ENCODE measurements at places on chromosomes 2 and 18. TPM values are rescaled to one million over a fixed set of nuclear protein-coding genes. Genes with fewer than 3 reads are reported as not detected.

The PTH2R gene
- 54.9 TPM for polyA plus RNA-seq

The TPO gene
- polyA plus RNA-seq = 0.06 TPM

The CHRNA1 gene
- 3.4 TPM for polyA plus RNA-seq

The CCDC195 gene
- not detected for polyA plus RNA-seq

The POMC gene
- polyA plus RNA-seq = 13.1 TPM

The SERPINB11 gene
- not detected for polyA plus RNA-seq

The RBM45 gene
- 21.7 TPM for polyA plus RNA-seq

The GPBAR1 gene
- polyA plus RNA-seq = 2.0 TPM

The GPR55 gene
- 0.30 TPM for polyA plus RNA-seq

The RUFY4 gene
- 0.23 TPM for polyA plus RNA-seq

The TNFRSF11A gene
- polyA plus RNA-seq = 2.0 TPM

The VSNL1 gene
- polyA plus RNA-seq = 4.2 TPM

The L3MBTL4 gene
- polyA plus RNA-seq = 6.3 TPM

The ATOH8 gene
- polyA plus RNA-seq = 10.3 TPM

GRCh38 chr2:31233231-31233630, 721 bp upstream of the EHD3 start:
- DNase-seq = no peak

DNA sequence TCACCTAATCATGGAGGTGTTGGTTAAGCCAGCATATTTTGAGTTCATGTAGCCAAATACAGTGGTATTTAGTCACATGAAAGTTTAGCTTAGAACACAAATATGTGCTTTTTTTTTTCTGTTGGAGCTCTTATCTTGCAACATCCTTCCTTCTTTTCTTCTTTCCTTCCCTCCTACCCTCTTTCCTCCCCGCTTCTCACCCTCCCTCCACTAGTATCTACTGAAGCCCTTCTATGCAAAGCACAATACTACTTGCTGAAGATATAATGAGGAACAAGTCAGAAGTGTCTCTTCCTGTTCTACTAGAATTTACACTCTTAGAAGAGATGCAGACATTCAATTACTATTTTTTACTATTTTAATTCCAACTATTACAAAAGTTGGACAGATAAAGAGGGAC, 105.0 kb upstream of the ITGA4 start:
- no peak for DNase-seq

DNA sequence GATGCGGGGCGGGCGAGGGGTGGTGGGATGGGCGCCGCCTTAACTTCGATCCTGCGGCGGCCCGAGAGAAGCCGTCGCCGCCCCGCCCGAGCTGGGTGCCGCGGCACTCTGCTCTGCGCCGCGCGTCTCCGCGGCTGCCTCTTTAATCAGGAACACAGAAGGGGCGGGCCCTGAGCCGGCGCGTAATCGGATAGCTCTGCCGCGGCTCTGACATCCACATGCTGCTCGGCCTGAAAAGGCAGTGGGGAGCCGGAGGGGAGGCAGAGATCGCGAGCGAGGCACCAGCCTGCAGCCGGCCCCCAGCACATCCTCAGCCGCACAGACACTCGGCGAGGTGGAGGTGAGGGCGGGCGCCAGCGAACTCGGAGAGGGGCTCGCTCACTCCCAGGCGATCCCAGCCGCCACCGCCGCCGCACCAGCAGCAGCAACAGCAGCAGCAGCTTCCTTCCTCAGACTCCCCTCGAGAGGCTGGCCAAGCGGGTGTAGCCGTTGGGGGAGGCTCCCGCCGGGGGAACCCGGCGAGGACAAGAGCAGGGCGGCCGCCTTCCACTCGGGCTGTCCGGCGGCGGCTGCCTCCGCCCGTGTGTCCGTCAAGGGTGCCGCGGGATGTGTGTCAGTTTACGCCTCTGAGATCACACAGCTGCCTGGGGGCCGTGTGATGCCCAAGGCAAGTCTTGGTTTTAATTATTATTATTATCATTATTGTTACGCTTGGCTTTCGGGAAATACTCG, at the start of gene NRP2:
Gene NRP2, plus strand, starts transcription at position 263 of the 732 bp plus-strand sequence. CDS start 790 bp downstream, outside the sequence.
- peak; percentile 87 for DNase-seq

DNA sequence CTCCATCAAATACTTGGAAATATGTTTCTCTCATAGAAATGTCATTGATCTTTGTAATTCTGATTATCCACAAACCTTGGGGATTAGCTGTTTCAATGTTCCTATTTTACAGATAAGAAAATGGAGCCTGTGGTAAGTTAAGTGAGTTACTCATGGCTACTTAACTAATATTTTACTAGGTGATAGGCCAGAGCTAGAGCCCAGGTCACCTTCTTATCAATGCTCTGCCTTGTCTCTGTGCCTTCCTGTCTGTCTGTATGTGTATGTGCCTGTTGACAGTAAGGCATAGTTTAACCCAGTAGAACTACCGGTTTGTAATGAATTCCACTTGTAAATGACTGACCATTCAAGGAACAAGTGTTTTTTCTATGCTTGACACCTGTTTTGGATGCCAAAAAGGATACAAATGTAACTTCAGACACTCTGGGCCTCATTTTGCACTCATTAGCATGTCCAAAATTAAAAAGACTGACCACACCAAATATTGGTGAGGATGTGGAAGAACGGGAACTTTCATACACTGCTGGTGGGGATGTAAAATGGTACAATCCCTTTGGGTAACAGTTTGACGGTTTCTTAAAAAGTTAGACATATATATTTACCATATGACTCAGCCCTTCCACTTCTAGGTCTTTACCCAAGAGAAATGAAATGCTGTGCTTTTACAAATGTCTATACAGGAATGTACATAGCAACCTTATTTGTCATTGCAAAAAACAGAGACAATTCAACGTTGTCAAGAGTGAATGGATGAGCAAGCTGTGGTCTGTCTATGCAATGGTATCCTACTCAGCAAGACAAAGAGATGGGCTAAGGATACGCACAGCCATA, 19.6 kb upstream of the IL1A start:
- DNase-seq = no peak

DNA sequence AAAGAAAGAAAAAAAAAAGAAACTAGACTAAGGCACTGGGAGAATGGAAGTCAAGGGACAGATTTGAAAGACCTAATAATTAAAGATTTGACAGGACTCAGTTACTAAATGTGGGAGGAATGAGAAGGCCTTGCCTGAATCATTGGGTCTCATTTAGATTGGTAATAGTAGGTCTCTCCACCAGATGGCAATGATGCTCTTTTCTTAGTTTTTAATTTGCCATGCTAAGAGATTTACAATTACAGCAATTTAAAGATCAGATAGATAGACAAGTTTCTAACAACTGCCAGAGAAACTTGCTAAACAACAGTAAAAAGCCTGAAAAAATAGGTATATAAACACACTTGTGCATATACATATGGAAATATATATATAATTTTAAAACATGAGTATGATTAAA, 153.0 kb downstream of the TMEM247 start:
- DNase-seq = no peak

GRCh38 chr2:27003857-27004256, 28.9 kb upstream of the TMEM214 start:
- no peak for DNase-seq

DNA sequence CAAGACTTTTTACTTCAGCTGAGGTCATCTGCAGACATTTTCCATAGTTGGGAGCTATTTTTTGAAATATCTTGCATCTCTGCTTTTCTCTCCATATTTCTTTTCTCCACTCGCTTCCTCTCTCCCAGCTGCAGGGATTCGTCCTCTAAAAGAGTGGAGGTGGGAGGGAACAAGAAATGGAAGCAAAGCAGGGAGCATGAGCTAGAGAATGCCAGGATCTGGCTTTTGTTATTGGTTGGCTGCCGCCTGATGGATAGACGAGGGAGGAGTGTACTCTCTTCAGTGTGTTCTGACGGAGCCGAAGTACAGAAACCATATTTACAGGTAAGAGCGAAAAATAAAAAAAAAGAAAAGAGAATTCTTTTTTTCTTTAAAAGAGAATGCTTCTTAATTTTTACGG, at the start of gene CSRNP3:
Gene CSRNP3, plus strand, starts transcription at position 282 of the 400 bp plus-strand sequence. CDS start 125,368 bp downstream, outside the sequence.
- DNase-seq = peak; percentile 63

- DNase-seq = no peak
Observed at GRCh38 chr2:152367547-152368390, 32.8 kb downstream of the FMNL2 start.

- no peak for DNase-seq
Observed at GRCh38 chr2:138633049-138633448, 131.5 kb downstream of the SPOPL start.

GRCh38 chr2:177984749-177985148, 87.8 kb downstream of the PDE11A start:
- peak; percentile 38 for DNase-seq

DNA sequence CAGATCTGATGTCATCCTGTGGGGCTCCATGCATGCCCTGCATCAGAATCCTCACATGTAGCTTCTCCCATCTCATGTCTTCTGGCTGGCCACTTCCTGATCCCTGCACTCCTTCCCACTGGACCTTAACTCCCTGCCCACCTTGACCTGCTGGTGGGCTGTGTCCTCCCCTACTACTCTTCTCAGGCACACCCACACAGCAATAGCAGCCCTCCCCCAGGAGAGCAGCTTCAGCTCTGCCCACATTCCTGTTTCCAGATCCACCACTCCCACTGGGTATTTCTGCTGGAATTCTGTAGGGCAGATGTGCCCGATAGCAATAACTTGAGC, 137.0 kb upstream of the HS6ST1 start:
- DNase-seq = no peak

DNA sequence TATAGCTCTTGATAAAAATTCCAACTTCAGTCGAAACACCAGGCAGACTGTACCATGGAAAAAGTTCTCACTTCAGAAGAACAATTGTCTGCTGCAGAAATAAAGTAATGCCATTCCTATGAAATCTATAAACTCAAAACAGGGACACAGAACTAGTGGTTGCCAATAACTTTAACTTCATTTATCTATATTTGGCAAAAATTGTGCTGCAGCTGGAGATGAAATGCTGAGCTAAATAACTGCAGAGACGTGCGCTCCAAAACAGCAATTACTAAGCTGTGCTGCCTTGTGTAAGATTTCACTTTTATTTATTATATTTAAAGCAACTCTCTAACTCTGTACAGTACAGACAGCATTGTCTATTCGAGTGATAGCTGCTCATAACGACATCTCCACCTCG, 540.1 kb upstream of the ID2 start:
- DNase-seq = no peak

- peak; percentile 70 for DNase-seq
Observed at GRCh38 chr2:43634604-43635306, 2.3 kb upstream of the PLEKHH2 start.

DNA sequence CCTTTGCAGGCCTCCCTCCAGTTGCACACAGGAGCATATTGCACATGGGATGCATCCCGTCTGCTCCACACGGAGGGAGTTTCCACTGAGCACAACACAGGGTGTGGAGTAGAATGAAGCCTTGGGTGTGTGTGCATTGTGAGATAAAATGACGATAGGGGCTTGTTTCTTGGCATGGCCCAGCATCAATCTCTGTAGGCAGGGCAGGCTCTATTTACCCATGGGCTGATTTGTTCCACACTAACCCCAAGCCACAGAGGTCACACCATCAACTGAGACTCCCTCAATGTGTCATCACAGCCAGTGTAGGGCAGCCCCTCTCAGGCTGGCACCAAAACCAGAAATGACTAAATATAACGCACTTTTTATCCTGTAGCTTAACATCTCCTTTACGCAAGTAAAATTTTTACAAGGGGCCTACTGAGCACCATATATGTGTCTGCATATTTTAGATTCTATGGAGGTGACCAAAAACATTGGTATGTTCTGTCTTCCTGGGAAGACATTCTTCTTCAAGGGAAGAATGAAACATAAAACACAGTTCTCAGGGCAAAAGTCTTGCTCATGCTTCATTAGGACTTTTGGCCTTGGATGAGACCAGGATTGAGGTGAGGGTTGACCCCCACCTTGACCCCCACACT, 2.7 kb upstream of the GKN1 start:
- no peak for DNase-seq

- no peak for DNase-seq
Observed at GRCh38 chr18:70075906-70076305, 128.2 kb upstream of the CD226 start.

GRCh38 chr2:32706815-32707579, 79.1 kb downstream of the TTC27 start:
- no peak for DNase-seq

GRCh38 chr2:42510608-42511243, 16.9 kb upstream of the KCNG3 start:
- no peak for DNase-seq

GRCh38 chr2:124824441-124824840, 799.4 kb downstream of the CNTNAP5 start:
- no peak for DNase-seq

GRCh38 chr18:67428158-67428557, 88.4 kb downstream of the DSEL start:
- DNase-seq = no peak

DNA sequence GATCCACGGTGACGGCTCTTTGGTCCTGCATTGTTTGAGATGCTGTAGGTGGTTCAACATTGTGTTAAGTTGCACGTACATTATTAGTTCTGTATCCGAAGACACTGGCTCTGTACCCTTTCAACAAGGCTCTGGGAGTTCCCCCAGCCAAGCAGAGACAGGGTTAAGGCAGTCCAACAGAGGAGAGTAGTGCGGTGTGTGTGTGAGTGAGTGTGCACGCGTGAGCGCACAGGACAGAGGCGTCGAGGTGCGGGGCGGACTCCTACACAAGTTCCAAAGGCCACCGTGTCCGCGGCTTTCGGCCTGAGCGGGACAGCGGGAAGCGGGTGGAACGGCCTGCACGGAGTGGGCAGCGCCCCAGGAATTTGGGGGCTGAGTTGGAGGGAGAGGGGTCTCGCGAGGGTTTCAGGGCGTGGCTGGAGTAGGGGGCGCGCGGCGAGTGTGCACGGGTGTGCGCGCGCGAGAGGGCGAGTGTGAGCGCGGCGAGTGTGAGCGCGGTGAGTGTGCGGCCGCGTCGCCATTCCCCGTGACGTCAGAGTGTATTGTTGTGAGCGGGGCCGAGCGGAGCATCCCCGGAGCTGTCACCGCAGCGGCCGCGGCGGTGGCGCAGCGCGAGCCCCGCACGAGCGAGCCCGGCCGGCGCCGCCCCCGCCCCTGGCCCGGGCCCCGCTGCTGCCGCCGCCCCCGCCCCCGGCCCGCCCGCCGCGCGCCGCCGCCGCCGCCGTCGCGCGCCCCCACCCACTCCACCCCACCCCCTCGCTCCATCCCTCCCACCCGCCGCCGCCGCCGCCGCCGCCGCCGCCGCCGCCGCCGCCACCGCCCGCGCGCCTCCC, at the start of gene ASXL3:
Gene ASXL3, plus strand, starts transcription at position 535 of the 833 bp plus-strand sequence. CDS start 413 bp downstream, outside the sequence.
- DNase-seq = peak; percentile 68

DNA sequence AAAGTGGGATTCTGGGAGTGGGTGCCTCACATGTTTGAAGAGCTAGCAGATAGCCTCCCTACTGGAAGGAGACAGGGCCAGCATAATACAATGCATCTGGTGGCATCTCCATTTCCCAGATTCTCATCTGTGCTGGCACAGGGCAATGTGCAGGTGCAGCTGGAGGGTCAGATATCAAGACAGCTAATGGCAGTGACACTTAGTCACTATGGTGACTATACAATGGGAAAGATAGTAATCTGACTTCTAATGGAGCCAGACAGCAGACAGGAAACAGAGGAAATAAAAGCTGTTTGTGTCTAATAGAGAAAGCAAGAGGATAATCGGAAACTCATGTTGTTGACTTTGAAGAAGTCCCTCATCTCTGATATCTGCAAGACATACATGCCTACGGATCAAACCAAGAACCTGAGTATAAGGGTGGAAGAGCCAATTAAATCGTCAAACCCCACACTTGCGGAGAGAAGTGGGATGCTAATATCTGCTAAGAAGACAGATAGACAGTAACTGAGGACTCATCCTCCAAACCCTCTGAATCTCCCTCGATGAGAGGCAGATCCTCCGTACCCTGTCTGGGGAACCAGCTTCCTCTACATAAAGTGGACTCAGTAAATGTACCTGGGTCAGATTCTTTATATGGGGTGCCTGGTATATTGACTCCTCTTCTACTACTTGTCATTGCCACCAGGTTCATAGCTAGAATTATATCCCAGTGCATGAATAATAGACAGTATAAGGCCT, 692.7 kb downstream of the SOCS6 start:
- no peak for DNase-seq

GRCh38 chr2:240999873-241000541, 1.6 kb downstream of the SNED1 start:
- no peak for DNase-seq
